ENCODE measurements at places on chromosomes 5 and 9. TPM values are rescaled to one million over a fixed set of nuclear protein-coding genes. Genes with fewer than 3 reads are reported as not detected.

ABO gene
- 1.4 TPM for total RNA-seq

PRLR gene
- total RNA-seq: 3.2 TPM

IL9 gene
- total RNA-seq: not detected

DNA sequence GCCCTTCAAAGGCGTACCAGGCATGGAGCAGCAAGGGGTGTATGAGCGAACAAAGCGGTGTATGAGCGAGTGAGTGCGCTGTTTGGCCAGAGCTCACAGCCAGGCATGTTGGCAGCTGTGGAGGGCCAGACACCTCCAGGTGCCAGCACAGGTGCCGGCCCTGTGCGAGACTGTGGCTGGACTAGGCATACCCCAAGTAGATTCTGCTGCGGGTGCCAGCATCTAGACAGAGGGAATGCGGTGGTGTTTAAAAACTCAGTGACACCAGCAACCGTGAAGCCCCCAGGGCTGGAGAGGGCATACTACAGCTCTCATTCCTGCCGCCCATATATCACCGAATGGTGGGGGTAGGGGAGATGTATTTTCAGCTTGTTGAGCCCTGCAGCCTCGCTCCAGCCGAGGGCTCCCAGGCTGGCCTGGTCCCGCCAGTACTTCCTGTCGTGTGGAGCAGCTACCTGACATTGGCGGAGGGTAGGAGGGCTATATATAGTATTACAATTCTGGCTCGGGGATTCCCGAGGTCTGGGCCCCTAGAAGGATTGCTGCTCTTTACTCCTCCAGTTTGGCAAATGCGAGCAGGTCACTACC is 1829.6 kb upstream of the NUDT12 start:
- no peaks in the 10 kb centered on the region for H3K27me3 ChIP-seq
- no peak for DNase-seq
- H3K36me3 ChIP-seq: no peaks in the 10 kb centered on the region
- H3K27ac ChIP-seq: no peak overlapping the region
- H3K4me3 ChIP-seq: no peak overlapping the region
- no peaks in the 10 kb centered on the region for H3K4me1 ChIP-seq

DNA sequence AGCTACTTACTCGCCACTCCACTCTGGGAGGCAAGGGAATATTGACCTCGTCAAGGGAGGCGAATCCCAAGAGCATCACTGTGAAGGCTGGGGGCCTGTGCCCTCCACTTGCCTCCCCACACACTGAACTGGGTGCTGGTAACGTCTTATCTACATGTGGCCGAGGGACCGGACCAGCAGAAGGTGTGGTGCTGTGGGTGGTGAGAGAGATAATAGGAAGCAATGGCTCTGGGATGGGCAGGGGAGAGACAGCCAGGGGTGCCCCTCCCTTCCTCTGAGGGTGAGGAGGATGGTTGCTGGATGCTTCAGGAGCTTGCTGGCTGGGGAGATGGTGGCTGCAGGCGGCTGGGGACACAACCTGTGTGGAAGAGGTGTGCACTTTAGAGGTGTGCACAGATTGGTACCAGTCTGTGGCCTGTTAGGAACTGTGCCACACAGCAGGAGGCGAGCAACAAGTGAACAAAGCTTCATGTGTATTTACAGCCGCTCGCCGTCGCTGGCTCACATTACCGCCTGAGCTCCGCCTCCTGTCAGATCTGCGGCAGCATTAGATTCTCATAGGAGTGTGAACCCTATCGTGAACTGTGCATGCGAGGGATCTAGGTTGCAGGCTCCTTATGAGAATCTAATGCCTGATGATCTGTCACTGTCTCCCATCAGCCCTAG is 100.3 kb downstream of the ENTREP1 start:
- no peak overlapping the region for H3K27ac ChIP-seq
- no peaks in the 10 kb centered on the region for H3K4me1 ChIP-seq
- no peak overlapping the region for H3K4me3 ChIP-seq
- H3K27me3 ChIP-seq: no peaks in the 10 kb centered on the region
- no peaks in the 10 kb centered on the region for H3K36me3 ChIP-seq

DNA sequence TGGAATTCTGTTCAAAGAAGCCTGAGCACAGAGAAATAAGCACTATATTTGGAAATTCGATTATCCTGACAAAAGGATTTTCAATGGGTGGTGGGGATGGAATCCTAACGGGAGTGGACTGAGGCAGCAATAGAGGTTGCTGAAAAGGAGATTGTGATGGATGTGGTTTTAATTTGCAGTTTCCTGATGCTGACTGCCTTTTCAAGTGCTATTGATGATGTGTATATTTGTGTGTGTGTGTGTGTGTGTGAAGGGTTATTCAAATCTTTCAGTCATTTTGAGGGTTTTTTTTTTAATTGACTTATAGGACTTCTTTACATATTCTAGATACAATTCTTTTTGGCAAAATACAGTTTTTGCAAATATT is 614.5 kb downstream of the HINT1 start:
- H3K4me3 ChIP-seq: no peak overlapping the region
- DNase-seq: no peak
- no peaks in the 10 kb centered on the region for H3K36me3 ChIP-seq
- no peaks in the 10 kb centered on the region for H3K4me1 ChIP-seq

DNA sequence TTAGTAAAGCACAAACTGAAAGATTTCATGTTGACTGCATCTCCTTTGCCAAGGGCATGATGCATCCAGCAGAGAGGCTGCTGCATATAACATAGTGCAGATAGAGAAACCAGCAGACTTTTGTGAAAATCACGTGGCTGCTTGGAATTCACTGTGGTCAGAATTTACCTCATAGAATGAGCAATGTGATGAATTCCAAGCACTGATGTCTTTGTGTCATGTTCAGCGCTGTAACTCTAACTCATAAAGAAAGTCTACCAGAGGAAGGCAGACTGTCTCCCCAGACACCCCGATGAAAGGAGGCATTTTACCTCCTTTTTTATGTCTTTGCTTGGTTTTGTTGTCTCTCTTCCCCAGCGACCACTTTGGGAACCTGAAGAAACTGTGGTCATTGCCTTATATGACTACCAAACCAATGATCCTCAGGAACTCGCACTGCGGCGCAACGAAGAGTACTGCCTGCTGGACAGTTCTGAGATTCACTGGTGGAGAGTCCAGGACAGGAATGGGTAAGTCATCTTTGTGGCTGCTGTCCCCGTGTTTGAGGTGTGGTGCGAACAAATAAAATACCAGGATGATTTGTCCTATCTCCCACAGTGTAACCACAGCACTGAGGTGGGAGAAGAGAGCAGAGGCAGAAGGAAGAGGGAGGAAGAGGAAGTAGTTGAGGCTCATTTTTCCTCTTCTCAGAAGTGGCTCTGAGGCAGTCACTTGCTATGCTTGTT is 42.0 kb downstream of the ITK start:
- H3K27ac ChIP-seq: no peak overlapping the region
- DNase-seq: no peak
- no peaks in the 10 kb centered on the region for H3K4me1 ChIP-seq
- no peaks in the 10 kb centered on the region for H3K27me3 ChIP-seq

- no peaks in the 10 kb centered on the region for H3K36me3 ChIP-seq
- H3K27me3 ChIP-seq: no peaks in the 10 kb centered on the region
- no peaks in the 10 kb centered on the region for H3K4me1 ChIP-seq
- DNase-seq: no peak
- H3K4me3 ChIP-seq: no peak overlapping the region
Observed at GRCh38 chr5:170466553-170466952, 37.3 kb upstream of the KCNIP1 start.

DNA sequence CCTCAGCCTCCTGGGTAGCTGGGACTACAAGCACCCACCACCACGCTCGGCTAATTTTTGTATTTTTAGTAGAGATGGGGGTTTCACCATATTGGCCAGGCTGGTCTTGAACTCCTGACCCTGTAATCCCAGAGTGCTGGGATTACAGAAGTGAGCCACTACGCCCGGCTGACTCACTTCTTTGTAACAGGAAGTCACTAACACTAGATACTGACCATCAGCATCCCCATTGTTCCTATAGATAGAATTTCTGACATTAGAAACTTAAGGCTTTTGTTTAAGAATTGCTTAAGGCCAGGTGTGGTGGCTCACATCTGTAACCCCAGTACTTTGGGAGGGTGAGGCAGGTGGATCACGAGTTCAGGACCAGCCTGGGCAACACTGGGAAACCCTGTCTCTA is 42.2 kb downstream of the LEAP2 start:
- no peak for DNase-seq
- H3K4me3 ChIP-seq: no peak overlapping the region
- H3K36me3 ChIP-seq: no peaks in the 10 kb centered on the region
- H3K4me1 ChIP-seq: no peaks in the 10 kb centered on the region

- no peaks in the 10 kb centered on the region for H3K36me3 ChIP-seq
- no peak overlapping the region for H3K4me3 ChIP-seq
- no peaks in the 10 kb centered on the region for H3K27me3 ChIP-seq
Observed at GRCh38 chr9:105855987-105856386, 161.6 kb downstream of the TMEM38B start.

DNA sequence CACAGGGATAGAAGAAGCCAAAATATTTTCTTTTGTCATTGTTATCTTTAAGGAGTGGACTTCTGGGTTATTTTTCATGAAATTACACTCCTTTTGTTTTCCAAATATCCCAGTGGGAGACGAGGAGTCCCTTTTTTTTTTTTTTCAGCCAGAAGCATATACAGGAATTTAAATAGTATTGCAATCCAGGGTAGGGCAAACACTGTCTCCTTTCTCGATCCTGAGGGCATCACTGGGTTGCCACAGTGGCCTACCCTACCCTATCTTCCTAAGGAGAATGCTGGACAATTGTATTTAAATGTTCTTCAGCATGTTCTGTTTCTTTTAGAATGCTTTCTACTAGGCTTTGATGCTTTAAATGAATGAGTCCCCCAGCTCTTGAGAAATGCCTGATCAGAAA is 47.9 kb downstream of the LRRC70 start:
- no peak for DNase-seq
- H3K27me3 ChIP-seq: no peaks in the 10 kb centered on the region
- no peaks in the 10 kb centered on the region for H3K36me3 ChIP-seq
- no peak overlapping the region for H3K27ac ChIP-seq

- no peak for DNase-seq
- no peak overlapping the region for H3K27ac ChIP-seq
- no peaks in the 10 kb centered on the region for H3K4me1 ChIP-seq
Observed at GRCh38 chr5:169429044-169429443, 128.1 kb upstream of the SLIT3 start.

Measured in aorta (tissue), 5 donors.